Fibroblast of skin of back (primary cell): ENCODE measurements at places on chromosomes 12 and 14.

- DNase-seq, result peak; percentile 3
Measured at GRCh38 chr14:57657487-57657886, 163.8 kb upstream of the CCDC198 start.

DNA sequence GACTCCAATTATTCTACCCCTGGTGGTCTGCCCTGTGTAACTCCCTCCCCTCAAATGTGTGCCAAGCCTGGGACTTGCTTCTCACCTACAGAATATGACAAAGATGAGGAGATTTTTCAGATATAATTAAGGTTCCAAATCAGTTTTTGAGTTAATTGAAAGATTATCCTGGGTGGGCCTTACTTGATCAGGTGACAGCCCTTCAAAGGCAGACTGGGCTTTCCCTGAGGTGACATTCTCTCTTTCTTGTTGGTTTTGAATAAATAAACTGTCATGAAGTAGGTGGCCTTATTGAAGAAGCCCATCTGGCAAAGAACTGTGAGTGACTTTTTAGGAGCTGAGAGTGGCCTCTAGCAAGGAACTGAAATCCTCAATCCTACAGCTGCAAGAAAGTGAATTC, 106.0 kb downstream of the BRMS1L start:
- no peak for DNase-seq

- DNase-seq, result no peak
Measured at GRCh38 chr14:91896419-91896818, 29.1 kb upstream of the TC2N start.

DNA sequence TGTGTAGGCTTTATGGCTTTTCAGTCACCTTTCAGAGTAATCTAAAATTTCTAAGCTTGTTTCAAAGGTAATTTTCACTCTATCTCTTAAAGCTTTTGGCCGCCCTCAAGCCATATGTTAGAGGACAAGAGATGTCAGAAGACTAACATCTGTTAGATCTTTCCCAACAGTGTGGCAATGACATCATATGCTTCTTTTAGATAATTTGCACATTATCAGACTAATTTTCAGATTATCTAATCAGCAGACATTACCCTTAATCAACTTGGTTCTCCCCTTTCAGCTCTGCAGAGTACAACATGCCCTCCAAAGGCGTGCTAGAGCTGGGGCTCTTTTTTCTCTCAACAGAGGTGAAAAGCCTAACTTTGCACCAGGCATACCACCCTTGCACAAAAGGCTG, 207.1 kb downstream of the DPF3 start:
- no peak for DNase-seq

DNA sequence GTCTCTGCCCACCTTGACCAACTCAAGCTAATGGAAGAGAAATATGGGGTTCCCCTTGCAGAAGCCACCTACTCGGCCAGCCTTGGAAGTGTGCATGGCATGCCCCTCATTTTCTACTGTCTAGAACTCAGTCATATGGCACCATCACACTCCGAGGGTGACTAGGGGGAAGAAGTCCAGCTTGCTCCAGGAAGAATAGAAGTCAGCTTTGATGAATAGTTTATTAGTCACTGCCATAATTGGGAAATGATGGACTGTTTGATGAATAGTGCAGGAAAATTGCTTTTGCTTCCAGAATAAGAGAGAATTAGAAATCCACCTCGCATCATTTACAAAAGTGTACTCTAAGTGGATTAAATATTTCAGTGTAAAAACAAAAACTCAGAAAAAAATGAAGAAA, 1030.6 kb downstream of the VRK1 start:
- no peak for DNase-seq

GRCh38 chr12:51082561-51083125, 753 bp downstream of the CSRNP2 start:
- DNase-seq, result peak; percentile 52

- no peak for DNase-seq
Measured at GRCh38 chr12:115973968-115974724, 303.3 kb downstream of the MED13L start.

DNA sequence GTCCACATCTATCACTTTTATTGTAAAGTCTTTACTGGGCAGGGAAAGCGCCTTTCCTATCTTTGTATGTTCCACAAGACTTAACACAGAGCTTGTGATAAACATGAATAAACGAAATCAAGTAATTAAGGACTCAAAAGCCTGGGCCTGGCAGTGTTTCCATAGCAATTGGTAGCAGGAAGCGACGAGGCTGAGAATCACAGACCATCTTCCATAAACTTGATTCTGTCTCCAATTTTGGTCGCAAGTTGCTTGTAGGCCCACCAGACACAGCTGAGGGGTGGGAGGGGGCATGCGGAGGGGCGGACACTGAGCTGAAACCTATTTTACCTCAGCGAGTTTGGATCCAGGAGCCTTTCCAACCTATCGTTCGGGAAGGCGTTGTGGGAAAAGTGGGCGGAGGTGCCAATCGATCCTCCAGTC, 302 bp downstream of the CCDC38 start:
- DNase-seq, result no peak

GRCh38 chr12:49545815-49546214, 7.0 kb downstream of the KCNH3 start:
- DNase-seq, result no peak

GRCh38 chr12:12722435-12723148, 5.4 kb downstream of the CDKN1B start:
- DNase-seq, result peak; percentile 45

DNA sequence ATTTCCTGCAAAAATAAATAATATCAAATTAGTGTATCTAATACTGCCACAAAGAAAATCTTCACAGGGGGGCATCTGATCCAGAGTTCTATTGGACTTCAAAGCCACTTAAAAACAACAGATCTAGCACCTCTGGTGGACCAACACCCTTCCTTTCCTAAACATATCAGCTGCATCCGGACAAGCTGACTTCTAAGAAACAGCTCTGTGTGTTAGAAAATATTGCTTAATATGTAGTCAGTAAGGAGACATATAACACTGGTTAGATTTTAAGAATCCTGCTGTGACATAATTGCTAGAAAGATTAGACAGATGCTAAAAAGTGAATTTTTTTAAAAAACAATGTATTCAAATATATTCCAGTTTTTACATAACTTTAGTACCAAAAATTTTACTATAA, 61.1 kb upstream of the PTPRB start:
- DNase-seq, result no peak

- DNase-seq, result peak; percentile 68
Measured at GRCh38 chr12:19833775-19834501, 394.6 kb downstream of the AEBP2 start.

- peak; percentile 99 for DNase-seq
Measured at GRCh38 chr12:123126294-123127181, 24.4 kb downstream of the PITPNM2 start.

GRCh38 chr14:54310851-54311228, 86.0 kb upstream of the CDKN3 start:
- no peak for DNase-seq

- no peak for DNase-seq
Measured at GRCh38 chr12:119624966-119625365, 31.4 kb downstream of the TMEM233 start.

DNA sequence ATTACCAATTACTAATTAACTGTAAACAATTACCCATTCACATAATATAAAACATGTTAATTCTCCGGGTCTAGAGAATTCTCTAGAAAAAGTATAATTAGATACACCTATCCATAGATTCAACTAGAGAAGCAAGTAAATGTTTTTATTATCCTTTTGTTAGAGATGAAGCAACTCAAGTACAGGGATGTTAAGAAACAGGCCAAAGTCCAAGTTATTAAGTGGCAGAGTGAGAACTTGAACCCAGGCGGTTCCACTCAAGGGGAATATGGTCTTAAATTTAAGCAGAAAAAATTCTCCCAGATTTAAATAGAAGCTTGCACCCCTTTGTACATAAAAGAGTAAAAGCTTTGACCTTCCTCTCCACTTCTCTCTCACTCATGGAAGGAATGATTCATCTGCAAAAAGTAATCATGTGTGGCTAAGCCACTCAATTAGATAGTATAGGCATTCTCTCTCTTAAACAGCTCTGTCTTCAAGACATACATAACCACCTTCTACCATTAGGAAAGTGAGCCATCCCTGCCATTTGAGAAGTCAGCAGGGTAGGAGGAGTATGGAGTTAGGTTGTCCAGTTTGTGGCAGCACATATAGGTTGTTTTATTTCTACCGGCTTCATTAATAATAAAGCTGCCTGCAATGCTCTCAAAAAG, 34.1 kb downstream of the ERGIC2 start:
- no peak for DNase-seq

GRCh38 chr12:50555471-50555885, 50.7 kb downstream of the DIP2B start:
- DNase-seq, result no peak

- no peak for DNase-seq
Measured at GRCh38 chr12:121533394-121534090, 47.3 kb downstream of the KDM2B start.

DNA sequence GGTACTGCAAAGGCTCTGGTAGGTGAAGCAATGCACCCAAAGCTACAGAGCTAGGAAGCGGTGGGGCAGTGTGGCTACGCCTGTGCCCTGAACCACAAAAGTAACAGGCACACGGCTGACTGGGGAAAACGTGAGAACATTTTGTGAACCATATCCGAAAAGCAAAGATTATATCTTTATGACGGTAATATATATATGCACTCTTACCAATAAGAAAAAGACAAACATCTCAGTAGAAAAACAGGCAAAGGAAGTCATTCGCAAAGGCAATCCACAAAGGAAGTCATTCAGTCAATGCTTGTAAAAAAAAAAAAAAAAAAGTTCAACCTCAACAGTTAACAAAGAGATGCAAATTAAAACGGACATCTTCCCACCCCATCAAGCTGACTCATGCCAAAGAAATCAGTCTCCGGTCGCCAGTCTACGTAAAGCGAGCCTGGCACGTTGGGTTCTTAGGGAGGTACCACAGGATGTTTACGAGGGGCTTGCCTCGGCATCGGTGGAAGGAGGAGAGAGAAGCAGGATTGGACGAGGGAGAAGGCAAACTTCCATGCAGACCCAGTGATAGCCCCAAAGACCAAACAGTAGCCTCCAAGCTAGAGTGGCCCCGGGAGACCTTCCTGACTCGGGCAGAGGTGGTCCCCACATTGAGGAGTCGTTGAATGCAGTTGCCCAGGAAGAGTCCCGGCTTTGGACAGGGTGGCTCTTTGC, 39.4 kb upstream of the PPP2R5C start:
- DNase-seq, result no peak

GRCh38 chr12:125245581-125246557, 180.6 kb downstream of the AACS start:
- no peak for DNase-seq

- no peak for DNase-seq
Measured at GRCh38 chr14:60508363-60508706, 611 bp upstream of the SIX6 start.

- DNase-seq, result no peak
Measured at GRCh38 chr12:32146074-32146873, 39.6 kb downstream of the BICD1 start.

GRCh38 chr12:48132826-48133225, 13.7 kb downstream of the PFKM start:
- no peak for DNase-seq

GRCh38 chr12:59792647-59793046, 196.8 kb downstream of the SLC16A7 start:
- DNase-seq, result no peak

- DNase-seq, result peak; percentile 74
Measured at GRCh38 chr14:36373982-36374673, 53.7 kb upstream of the MBIP start.

- no peak for DNase-seq
Measured at GRCh38 chr12:108822497-108823205, 34.7 kb downstream of the SSH1 start.

- peak; percentile 67 for DNase-seq
Measured at GRCh38 chr14:74604911-74605310, 7.1 kb downstream of the LTBP2 start.

- no peak for DNase-seq
Measured at GRCh38 chr12:100043631-100044030, 58.9 kb upstream of the ANKS1B start.

DNA sequence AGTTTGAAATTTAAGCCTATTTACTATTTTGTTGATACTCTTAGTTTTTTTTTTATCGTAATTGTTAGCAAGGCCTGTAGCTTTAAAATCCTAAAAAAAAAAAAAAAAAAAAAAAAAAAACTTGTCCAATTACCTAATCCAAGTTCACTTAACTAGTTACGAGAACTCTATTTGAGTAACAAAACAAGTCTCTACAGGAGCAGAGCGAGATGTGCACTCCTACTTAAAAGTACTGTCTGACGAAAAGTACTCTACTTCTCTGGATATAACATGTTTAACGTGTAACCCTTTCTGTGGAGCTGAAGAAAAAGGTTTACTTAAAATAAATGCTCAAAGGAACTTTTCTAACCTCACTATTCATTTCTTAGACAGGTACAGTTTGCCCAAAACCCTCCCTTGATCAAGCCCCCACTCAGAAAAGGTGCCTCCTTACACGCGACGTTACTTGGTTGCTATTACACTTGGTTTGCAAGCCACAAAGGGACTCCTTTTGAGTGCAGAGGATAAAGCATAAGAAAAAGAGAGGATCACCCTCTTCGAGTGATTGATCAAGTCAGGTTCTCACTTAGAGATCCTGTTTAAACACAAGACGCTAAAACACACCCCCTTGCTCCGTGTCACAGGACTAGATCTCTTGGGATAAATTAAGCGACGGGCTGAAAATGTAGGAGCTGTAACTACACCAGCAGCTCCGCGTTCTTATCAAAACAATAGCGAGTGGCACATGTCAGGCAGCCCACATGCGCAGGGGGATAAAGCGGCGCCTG, 2.2 kb downstream of the BAZ1A start:
- DNase-seq, result peak; percentile 12

- DNase-seq, result no peak
Measured at GRCh38 chr14:43981135-43981768, 525.8 kb downstream of the FSCB start.

- no peak for DNase-seq
Measured at GRCh38 chr12:110888256-110888991, 32.0 kb downstream of the MYL2 start.

GRCh38 chr12:123516216-123516780, 17.2 kb downstream of the RILPL1 start:
- no peak for DNase-seq

GRCh38 chr14:34012978-34013720, 62.3 kb upstream of the EGLN3 start:
- DNase-seq, result no peak

DNA sequence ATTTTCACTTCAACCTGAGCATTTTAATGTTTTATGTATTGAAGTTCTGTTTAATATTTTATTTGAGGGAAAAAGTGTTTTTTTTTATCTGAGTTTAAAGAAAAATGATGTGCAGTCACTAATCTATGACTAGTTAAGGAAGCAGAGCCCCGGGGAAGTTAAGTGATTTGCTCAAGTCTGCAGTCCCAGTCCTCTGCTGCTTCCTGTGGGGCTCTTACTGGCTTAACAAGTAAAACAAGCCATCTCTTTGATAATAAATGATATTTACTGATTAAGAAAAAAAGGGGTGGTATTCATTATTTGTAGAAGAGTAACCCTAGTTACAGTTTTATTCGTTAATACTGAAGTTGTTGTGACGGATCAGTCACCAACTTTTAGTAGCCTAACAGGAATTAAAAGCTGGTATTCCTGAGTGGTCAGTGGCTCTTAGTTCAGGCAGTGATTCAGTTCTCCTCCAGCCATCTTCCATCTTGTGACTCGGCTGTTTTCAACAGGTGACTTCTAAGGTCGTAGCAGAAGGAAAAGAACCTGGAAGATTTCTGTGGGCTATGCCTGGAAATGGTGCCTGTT, 21.7 kb downstream of the BICDL1 start:
- DNase-seq, result no peak

GRCh38 chr14:25943329-25943728, 654.5 kb downstream of the NOVA1 start:
- DNase-seq, result no peak
